ENCODE measurements at places on chromosomes 4 and X.

DNA sequence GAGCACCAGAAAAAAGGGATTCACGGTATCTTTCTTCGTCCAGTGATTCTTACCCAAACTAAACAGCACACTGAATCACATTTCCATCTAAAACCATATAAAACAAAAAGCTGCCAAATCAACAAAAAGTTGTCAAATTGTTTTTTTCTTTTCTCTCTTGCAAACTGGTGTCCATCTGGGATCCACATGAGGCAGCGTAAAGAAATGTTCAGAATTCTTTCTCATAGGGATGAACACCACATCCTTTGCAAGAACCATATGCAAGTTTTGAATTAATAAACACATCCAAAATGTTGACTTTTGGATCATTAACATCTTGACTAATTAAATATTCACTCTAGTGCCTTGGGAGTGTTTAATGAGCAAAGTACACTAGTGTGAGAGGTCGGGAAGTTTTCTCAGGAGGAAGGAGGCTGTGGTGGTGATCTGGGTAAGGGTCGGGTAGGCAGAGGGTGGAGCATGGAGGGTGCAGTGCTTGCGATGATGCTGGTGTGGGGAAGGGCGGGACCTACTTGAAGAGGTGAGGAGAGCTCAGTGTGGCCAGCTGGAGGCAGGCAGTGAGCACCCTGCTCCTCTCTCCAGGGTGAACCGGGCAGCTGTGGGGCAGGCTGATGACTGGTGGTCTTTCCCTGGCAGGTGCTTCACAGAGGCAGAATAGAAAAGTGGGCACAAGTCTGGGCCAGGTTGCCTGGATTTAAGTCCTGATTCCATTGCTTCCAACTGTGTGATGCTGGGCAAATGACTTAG, 72.8 kb downstream of the NSUN7 start:
- no peak for DNase-seq

DNA sequence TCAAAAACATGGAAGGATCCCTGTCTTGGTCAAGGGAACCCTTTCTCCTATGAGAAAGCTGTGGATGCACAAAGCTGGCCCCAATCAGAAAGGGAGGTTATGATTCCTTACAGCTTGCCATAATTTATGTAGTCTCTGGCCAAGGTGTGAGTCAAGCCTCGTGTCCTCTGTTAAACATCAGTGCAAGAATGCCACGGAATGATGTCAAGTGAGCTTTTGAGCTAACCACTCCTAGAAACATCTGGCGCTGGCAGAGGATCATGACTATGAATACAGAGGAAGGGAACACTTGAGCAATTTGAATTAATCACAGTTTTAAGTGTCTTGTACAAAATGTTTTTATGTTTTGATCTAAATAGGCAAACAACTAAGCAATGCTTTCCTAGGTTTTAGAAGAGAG, 51.5 kb upstream of the RAP2C start:
- no peak for DNase-seq

DNA sequence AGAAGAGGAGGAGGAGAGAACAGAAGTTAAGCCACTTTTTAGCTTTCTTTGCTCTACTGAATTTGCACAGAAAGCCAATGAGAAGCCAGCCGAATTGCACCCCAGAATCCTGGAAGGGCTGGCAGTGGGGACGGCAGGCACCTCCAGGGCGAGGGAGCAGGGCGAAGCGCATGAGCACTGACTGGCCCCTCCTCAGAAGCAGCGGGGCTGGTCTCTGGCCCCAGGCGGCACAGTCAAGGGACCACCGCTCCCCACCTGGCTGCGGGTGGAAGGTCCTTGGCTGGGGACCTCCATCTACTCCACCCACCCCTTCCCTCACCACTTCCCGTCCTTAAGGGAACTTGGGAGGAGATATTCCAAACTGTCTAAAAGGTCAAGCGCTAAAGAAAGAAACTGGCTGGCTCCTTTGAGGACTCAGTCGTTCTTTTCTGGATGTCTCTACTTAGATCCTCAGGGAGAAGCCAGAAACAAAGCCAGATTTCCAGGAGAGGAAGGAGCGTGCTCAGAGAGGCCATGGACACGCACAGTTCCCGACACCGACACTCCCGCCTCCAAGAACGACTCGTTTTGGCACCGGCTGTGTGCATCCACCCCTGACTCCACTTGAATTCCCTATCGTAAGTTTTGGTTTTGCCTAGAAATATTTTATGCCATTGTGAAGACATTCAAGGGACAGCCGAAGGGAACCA, 59.5 kb upstream of the CRMP1 start:
- DNase-seq, result no peak

GRCh38 chr4:147492306-147492705, 11.4 kb downstream of the EDNRA start:
- no peak for DNase-seq

- DNase-seq, result no peak
Measured at GRCh38 chr4:32374206-32374605, 1654.0 kb downstream of the PCDH7 start.

DNA sequence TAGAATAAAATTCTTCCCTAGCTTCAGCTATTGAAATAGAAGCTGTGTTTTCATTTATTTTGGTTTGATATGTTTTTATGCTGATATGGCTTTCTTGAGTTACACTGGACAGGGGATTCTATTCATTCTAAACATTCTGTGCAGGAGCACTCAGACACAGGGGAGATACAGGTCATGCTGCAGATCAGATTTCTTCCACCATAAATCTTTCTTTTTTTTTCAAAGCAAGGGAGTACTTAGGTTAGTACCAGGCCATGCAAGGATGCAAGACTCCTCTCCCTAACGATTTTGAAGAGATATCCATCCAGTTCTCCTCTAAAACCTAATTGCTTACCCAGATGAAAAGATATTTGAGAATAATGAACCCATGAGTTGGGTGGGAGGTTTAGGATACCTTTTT, 21.4 kb downstream of the ETDC start:
- DNase-seq, result no peak

- no peak for DNase-seq
Measured at GRCh38 chrX:118221733-118222132, 105.1 kb upstream of the KLHL13 start.

All from activated CD4-positive, alpha-beta T cell treated with anti-CD3 and anti-CD28 coated beads for 1 hour (primary cell).